ENCODE measurements at places on chromosomes 7 and 10.

GRCh38 chr7:86908948-86909347 lies 150.5 kb downstream of the ELAPOR2 start:
- no peak for ATAC-seq

DNA sequence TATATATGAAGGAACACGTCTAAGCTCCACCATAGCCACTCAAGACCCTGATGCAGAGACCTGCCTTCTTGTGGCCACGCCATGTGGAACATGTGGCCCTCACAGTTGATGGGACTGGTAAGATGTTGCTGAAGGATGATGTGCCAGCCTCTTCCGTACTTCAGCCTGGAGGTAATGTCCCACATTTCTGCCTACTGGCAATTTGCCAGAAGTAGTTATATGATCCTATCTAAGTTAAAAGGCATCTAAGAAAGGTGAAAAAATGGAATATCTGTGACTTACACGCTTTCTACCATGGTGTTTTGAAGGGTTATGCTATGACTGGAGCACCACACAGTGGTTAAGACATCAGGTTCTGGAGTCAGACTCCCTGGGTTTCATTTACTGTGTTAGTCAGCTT lies 948.7 kb upstream of the GHITM start:
- no peak for ATAC-seq

DNA sequence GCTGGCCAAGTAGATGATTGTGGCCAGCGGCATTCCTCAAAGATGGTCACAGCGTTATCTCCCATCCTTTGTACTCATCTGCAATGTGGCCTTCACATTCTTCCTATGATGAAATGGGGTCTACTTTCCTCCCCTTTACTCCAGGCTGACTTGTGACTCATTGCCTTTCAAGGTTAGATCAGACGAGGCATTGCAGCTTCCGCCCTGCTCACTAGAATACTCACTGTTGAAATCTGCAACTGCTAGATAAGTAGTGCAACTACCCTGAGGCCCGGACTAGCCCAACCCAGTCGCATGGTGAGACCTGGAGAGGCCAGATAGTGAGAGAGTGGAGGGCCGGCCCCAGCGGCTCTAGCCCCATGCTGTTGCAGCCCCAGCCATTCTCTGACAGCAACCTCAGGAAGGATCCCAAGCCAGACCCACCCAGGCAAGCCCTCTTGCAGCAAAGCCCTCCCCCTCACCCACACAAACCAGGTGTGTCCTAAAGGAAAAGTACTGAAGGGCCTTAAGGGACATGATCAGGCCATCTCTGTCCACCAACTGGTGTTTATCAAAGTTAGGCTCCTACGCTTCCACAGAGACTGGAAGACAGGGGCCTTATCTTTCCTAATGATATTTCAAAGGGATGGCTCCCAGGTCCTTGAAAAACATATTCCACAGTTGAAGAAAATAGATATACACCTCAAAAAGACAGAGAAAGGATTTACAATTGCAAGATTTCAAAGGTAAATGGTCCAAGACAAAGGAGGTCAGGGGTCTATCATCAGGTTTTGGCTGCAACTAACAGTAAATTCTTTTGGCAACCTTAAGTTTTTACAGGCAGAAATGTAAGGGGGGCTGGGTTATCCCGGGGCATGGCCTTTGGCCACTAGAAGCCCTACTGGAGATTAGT lies 107.2 kb upstream of the TRIM24 start:
- ATAC-seq = no peak

DNA sequence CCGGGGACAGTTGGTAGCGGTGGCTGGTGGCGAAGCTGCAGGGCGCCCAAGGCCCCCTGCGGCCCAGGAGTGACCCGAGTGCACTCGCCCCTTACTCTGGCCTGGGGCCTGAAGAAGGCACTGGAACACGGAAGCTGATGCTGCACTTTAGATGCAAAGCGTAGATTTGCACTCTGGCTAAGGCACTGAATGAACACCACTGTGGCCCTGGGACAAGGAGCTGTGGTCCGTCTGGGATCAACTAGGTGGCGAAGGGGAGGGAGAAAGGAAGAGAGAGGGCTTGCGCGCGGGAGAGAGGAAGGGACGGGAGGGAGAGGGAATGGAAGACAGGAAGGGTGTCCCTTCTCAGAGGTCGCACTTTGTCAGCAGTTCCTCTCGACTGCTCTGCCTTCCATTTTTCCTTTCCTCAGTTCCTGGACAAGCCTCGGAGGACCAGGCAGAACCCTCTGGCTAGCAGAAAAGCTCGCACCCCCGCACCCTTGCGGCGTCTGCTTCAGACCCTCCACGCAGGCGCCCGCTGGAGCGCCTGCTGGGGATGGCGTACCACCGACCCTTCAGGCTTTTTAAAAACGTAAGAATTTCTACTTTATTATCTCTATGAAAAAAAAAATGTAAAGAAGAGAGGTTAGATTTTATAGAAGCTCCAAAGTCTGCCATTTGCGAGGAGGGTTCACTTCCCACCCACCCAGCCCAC lies 1.2 kb downstream of the FERD3L start:
- ATAC-seq = no peak

DNA sequence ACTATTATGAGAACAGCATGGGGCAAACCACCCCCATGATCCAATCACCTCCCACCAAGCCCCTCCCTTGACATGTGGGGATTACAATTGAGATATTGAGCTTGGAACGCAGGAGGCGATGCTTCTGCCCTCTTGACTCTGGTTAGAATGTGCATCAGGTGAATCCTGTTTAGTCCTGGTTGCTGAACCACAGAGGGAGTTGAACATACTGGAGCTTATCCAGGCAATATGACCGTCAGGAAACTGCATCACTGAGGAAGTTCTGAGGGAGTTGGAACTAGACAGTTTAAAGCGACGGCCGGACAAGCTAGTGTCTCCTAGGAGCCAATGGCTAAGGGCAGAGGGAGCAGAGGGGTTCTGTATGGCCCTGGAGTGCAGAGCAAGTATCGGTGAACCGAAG lies 31.8 kb upstream of the GARS1 start:
- ATAC-seq = no peak

DNA sequence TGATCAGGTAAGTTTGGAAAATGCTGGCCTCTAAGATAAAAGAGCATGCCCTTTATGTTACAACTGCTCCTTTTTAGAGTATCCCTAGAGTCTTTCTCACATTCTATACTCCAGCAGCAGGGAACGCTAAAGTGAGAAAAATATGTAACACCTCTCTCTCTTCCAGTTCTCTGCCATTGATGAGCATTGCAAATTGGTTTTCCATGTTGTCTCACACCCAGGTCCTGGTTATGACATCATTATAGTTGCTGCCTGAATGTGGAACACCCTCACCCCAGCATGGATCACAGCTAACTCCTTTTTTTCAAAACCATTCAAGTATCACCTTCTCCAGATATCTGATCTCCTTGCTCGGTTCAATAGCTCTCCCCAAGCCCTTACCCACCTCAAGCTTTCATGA lies 84.4 kb downstream of the DGKI start:
- no peak for ATAC-seq

- no peak for ATAC-seq
Measured at GRCh38 chr10:71753091-71753959, 20.0 kb downstream of the VSIR start.

- ATAC-seq = no peak
Measured at GRCh38 chr7:25171516-25171915, 46.5 kb upstream of the CYCS start.

DNA sequence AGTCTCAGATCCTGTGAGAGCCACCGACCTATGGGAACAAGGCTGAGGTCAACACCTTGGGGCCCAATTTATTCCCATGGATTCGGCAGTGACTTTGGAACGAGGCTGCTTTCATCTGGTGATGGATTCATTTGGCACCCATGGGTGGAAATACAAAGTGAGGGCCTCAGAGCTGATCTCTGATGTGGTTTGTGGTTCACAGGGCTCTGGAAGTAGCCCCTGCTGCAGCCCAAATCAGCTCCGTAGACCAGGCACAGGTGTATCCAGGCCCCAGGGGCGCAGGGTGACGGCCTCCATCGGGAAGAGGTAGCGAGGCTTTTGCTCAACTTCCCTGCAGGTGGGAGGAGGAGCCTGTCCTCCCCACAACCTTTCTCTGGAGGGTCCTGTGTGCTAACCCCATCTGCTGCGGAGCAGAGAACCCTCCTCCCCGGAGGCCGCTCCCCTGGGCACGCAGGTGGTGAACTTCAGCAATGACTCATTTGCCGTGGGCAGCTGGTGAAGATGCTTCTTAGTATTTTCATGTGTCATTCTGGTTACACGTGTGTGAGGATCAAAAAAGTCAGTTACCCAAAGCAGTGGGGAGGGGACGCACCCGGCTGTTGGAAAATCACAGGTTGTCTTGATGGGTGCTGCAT lies 7.5 kb upstream of the JAKMIP3 start:
- ATAC-seq = no peak

- ATAC-seq = peak; percentile 76
Measured at GRCh38 chr10:6678211-6678803, 98.2 kb upstream of the PRKCQ start.

GRCh38 chr7:119842337-119842736 lies 430.6 kb upstream of the KCND2 start:
- no peak for ATAC-seq
